ENCODE measurements at places on chromosomes 7 and 10. TPM values are rescaled to one million over a fixed set of nuclear protein-coding genes. Genes with fewer than 3 reads are reported as not detected.

DNA sequence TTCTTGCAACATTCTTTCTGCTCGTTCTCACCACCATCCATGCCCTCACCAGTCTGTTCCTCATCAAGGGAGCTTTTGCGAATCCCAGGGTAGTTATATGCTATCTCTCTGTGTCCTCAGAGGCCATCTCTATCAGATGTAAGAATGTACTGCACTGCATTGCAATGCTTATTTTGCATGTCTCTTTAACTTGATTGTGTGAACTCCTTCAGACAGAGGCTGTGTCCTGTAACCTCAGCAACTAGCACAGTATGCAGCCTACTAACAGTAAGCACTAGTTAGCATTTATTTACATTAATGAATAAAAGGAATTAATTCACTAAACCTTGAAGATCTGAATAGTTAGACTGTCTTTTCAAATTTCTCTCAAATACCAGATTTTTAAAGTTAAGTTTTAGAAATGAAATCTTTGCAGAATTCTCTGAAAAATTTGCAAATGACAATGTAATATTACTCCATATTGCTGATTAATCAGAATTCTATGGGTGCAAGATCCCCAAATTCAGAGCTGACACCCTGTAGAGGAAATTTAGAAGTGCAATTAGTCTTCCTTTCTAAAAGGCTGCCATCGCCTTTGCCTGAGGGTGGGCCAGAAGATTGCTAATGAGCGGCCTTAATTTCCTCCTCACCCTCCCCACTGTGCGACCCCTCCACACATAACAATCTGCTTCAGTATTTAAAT, 10.3 kb upstream of the LHFPL3 start:
- DNase-seq = no peak

DNA sequence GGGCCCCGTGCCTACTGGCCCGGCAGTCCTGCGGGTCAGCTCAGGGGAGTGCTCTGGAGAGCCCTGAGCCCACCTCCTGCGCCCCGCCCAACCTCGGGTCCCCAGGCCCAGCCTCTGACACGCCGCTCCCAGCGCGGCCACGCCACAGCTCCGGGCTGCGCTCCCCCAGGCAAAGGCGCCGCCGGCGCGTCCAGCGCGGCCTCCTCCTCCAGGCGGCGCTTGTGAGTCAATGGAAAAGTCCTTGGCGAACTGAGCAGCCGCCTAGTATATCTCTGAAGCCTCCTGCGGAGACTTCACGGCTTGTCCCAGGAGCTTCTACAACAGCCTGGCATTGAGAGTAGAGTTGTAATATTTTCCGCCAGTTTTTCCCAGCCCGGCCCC, 29.5 kb upstream of the BMS1 start:
- DNase-seq = no peak

The NAT16 gene
- not detected for total RNA-seq

The FAM25C gene
- total RNA-seq = not detected

The CLDN12 gene
- total RNA-seq = 72.8 TPM

GRCh38 chr10:34526758-34527730, 288.1 kb downstream of the PARD3 start:
- DNase-seq = peak; percentile 94

The BLNK gene
- not detected for total RNA-seq

DNA sequence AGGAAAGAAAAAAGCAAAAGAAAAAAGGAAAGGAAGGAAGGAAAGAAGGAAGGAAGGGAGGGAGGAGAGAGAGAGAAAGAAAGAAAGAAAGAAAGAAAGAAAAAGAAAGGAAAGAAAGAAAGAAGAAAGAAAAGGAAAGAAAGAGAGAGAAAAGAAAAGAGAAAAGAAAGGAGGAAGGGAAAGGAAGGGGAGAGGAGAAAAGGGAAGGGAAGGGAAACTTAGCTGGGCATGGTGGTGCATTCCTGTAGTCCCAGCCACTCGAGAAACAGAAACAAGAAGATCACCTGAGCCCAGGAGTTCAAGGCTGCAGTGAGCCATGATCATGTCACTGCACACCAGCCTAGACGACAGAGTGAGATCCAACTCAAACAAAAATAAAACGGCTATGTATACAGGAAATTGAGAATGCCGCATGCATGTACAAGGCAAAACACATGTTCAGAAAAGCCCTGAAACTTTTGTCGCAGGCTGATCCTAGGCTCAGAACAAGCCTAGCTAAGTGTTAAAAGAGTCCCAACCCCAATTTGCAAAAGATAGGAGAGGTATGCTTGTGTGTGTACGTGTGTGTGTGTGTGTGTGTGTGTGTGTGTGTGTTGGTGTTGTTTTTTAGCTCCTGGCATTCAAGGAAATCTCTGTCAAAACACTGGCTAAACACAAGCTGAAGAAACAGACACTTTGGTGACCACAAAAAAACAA, 6.6 kb upstream of the NPC1L1 start:
- DNase-seq = no peak

DNA sequence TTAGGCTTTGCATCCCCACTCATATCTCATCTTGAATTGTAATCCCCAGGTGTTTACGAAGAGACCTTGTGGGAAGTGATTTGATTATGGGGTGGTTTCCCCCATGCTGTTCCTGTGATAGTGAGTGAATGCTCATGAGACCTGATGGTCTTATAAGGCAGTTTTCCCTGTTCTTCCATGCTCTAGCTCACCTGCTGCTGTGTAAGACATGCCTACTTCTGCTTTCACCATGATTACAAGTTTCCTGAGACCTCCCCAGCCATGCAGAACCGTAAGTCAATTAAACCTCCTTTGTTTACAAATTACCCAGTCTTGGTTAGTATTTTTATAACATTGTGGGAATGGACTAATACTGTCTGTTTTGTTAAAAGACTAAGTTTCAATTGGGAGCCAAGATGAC, 35.3 kb upstream of the ZNF92 start:
- DNase-seq = peak; percentile 7

DNA sequence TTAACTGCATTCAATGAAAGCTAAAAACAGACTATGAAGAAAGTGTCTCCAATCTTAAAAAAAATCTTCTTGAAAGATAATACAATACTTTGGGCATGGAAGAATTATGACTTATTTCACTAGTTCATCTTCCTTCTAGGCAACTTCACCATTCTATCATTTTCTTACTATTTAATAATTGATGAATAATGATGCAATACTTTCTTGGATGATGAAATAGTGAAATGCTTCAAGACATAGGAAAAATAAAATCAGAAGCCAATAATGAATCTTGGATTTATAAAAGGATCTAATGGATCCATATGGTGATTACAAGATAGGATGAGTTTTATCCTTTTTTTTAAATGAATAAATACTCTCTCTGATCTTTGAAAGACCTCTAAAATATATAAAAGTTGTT, 4.4 kb downstream of the DMBT1 start:
- DNase-seq = no peak

The ASB13 gene
- total RNA-seq = 7.0 TPM

- DNase-seq = no peak
Observed at GRCh38 chr7:106954840-106955239, 89.7 kb upstream of the PRKAR2B start.

The C10orf67 gene
- total RNA-seq = 0.05 TPM

DNA sequence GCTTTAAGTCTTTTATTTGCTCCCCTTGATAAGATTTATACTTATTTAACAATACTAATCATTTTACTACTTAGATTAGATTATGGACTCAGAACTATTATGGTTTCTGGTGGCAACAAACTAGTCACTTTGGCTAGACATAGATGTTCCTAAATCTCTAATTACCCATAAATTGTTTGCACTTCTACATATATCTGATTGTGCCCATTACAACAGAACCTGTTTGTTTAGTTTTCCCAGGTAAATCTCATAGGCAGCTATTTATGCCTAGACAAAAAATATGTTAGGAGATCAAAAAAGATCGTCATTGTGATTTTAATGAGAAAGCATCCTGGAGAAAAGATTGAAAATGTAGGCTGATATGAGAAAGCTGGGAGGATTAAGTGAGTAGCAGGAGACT, 14.4 kb downstream of the UBN2 start:
- no peak for DNase-seq

DNA sequence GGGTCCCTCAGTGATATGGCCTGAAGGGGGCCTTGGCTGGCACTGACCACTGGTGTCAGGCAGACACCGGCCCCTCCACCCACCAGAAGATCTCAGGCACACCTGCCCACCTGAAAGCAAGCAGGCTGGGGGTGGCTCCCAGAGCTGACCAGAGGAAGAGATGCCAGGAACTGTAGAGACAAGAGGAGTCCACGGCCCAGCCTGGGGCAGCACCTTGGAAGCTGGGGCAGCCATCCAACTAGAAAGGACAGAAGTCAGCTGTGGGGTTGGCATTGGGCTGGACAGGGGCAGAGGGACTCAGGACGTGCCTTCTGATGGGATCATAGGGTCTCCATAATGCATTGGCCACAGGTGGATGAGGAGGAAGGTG, 144.3 kb downstream of the ZNF248 start:
- no peak for DNase-seq

- no peak for DNase-seq
Observed at GRCh38 chr7:6545398-6546126, 5.7 kb downstream of the GRID2IP start.

The SLC13A1 gene
- total RNA-seq = not detected

The CC2D2B gene
- not detected for total RNA-seq

GRCh38 chr7:66860767-66861166, 60.3 kb upstream of the TMEM248 start:
- no peak for DNase-seq

The MSMB gene
- total RNA-seq = not detected

DNA sequence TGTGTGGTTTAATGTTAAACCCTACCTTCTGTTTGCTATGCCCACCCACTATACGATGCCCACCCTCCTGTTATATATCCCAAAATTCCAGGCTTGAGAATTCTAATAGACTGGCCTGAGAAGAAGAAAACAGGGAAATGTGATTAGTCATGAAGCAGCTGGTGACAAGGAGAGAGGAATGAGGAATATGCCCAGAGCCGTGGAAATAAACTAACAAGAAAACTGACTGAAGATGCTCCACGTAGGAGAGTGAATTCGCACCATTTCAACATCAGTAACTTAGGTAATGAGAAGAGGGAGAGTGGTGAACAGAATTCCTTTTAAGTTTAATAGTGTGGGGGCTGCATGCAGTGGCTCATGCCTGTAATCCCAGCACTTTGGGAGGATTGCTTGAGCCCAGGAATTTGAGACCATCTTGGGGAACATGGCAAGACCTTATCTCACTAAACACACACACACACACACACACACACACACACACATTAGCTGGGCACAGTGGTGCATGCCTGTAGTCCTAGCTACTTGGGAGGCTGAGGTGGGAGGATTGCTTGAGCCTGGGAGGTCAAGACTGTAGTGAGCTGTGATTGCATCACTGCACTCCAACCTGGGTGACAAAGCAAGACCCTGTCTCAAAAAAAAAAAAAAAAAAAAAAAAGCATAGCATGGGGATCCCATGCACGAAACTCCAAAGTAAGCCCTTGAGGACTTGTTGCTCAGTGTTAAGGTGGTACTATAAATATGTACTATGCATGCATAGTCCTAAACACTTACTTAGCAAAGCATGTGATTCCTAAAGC, 16.1 kb upstream of the SYPL1 start:
- peak; percentile 26 for DNase-seq

- no peak for DNase-seq
Observed at GRCh38 chr10:50360077-50360850, 108.9 kb upstream of the ASAH2 start.

GRCh38 chr10:110918269-110918642, 724 bp downstream of the BBIP1 start:
- peak; percentile 95 for DNase-seq

The RNLS gene
- total RNA-seq = 22.5 TPM

DNA sequence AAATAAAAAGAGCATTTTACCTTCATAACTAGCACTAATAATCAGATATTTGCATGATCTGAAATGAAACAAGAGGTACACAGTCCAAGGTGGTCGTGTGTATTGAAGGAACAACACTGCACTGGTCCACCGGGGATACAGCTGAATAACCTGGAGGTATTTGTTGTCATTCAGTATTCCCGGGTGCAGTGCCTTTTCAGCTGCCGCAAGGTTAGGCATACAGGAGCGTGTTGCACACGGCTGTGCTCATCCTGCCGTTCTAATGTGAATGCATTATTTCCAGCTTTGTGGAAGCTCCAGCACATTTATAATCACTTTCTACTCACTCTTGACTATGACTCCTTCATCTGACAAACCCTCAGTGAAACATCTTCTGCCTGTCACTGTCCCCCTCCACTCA, 377.8 kb downstream of the GFRA1 start:
- no peak for DNase-seq

DNA sequence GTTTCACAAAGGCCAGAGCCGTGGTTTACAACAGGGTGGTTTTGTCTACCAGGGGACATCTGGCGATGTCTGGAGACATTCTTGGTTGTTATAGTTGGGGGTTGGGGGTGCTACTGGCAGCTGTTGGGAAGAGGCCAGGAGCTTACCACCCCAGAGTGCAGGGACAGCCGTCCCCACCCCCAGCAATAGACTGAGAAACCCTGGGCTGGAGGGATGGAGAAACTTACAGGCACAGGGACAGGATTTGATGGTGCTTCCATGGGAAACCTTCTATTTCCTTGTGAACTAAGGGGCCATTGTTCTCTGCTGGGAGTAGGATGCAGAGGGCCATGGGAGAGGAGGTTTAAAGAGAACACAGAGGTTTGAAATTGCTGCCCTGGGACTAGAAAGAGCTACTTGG, 10.9 kb downstream of the ADCK2 start:
- no peak for DNase-seq

DNA sequence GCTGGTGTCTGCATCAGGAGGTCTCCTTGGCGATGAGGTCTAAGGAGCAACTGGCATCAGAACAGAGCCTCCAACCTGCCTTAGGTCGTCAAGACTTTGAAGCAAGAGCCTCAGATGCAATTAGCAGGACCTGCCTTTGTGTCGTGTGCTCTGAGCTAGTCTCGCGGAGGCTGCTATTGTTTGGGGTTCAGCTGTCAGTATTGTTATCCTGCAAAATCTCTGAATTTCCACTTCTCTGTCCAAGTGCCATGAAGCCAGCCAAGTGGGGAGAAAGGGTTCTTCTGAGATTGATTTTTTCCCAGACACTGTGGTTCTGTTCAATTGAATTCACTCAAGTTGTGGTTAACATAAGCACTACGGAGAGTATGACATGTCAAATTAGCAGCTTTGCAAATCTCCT, 78.7 kb downstream of the ADARB2 start:
- no peak for DNase-seq

GRCh38 chr7:148276314-148277041, 314.1 kb upstream of the C7orf33 start:
- no peak for DNase-seq

DNA sequence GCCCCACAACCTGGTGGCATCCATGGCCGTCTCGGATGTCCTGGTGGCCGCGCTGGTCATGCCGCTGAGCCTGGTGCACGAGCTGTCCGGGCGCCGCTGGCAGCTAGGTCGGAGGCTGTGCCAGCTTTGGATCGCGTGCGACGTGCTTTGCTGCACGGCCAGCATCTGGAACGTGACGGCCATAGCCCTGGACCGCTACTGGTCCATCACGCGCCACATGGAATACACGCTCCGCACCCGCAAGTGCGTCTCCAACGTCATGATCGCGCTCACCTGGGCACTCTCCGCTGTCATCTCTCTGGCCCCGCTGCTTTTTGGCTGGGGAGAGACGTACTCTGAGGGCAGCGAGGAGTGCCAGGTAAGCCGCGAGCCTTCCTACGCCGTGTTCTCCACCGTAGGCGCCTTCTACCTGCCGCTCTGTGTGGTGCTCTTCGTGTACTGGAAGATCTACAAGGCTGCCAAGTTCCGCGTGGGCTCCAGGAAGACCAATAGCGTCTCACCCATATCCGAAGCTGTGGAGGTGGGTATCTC, 1.1 kb downstream of the HTR5A start:
- no peak for DNase-seq

- DNase-seq = peak; percentile 56
Observed at GRCh38 chr7:522071-522950, 2.7 kb upstream of the PDGFA start.

The TSPAN13 gene
- total RNA-seq = 75.5 TPM

Measured in M059J (cell line).